Caco-2 (cell line): ENCODE measurements at places on chromosomes 7 and 10.

DNA sequence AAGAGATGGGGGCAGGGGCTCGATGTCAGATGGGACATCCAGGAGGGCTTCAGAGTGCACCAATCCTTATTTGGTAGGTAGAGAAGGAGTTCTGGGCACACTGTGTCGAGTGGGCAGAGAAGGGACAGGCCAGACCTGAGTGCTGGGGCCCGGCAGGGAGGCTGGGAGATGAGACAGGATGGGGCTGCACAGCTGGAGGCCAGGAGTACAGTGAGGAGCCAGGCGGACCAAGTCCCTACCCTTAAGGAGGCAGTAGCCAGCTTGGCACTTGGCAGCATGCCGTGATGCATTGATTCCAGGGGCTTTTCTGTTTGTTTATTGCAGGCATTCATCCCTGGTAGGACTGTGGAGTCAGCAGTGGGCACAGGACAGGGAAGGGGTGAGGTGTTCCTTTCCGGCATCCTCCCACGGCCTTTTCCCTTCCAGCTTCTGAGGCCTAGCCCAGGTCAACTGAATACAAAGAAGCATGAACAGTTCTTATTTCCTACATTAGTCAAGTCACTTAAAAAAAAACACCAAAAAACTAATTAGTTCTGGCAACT, 168.8 kb upstream of the CDCA7L start:
- DNase-seq = no peak

DNA sequence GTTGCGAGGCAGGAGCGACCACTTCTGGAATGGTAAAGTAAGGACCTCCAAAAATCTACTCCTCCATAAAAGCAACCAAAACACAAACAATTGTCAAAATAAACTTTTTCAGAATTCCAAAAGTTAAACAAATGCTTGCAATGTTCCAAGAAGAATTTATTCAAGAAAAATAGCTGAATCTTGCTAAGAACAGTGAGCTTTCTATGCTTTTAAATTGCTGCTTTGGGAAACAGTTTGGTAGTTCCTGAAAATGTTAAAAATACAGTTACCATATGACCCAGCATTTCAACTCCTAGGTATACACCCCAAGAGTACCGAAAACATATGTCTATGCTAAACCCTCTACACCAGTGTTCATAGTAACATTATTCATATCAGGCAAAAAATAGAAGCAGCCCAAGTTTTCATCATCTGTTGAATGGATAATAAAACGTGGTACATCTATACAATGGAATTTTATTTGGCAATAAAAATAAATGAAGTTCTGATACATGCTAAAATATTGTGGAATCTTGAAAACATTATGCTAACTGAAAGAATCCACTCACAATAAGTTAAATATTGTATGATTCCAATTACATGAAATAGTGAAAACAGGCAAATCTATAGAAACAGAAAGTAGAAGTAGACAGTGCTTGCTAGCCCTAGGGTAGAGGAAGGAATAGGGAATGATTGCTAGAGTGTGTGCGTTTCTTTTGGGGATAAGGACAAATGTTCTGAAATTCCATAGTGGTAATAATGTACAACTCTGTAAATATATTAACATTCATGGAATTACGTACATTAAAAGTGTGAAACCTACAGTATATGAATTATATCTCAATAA, 57.0 kb downstream of the LRRN3 start:
- no peak for DNase-seq

DNA sequence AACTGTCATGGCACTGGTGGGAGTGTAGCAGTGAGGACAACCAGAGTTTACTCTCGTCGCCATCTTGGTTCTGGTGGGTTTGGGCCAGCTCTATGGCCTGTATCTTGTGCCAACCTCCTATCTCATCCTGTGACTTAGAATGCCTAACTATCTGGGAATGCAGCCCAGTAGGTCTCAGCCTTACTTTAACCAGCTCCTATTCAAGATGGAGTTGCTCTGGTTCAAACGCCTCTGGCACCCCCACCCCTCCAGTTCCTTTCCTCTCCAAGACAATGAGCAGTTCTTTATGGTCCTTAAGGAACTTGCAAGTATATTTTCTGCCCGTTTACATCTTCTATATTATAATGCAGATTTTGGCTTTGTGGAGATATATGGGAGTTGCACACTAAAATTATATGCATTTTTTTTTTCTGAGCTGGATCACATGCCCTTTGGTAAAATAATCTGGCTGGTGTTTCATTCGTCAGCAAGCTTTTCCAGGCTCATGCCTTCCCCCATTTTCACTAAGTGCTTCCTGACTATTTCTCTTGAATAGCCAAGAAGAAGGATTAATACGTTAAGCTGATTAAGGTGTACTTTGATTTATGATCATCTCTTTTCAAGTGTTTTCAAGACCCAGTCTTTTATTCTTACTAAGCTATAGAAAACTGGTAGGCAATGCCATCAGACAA, 11.2 kb upstream of the WIPF3 start:
- no peak for DNase-seq

DNA sequence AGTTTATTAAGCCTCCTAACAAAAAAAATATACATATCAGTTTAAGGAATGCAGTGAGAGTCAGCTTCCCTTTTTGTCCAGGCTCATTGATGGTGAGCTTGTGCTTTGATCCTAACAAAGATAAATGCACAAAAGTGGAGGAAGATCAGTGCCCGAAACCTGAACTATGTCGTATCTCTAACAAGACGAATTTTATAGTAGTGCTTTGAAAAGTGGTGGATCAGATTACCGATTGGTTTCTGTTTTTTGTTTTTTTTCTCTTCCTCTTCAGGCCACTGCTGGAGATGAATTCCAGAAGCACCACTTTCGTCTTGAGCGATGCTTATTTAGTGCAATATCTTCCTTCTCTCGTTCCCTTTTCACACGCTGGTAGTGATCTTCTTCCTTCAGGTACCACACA, 72.8 kb downstream of the RHOBTB1 start:
- no peak for DNase-seq

DNA sequence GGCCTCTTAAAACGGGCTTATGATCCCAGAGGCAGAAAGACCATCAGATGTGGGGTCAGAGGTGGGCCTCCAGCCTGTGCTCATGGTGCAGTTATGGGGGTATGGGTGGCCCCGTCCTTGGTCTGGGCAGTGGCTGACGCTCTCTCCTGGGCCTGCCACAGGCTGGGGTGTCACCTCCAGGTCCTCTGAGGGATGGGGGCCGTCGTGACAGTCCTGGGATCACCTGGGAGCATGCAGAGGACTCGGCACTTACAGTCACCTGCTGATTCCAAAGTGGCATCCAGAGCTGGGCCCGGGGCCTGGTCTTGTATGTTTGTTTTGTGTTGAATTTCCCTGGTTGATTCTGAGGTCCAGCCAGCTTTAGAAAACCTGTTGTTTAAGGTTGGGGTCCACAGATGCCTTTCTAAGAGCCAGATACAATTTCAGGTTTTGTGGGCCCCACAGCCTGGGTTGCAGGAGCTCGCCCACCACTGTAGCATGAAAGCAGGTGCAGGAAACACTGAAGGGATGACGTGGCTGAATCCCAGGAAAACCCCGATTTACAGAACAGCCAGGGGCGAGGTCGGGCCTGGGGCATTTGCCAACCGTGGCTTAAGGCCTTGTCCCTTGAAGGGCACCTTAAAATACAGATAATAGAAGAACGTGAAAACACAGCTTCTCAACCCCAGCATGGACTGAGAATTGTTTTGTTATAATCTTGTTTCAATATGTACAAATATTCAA, 170.7 kb upstream of the PPP2R2D start:
- no peak for DNase-seq

DNA sequence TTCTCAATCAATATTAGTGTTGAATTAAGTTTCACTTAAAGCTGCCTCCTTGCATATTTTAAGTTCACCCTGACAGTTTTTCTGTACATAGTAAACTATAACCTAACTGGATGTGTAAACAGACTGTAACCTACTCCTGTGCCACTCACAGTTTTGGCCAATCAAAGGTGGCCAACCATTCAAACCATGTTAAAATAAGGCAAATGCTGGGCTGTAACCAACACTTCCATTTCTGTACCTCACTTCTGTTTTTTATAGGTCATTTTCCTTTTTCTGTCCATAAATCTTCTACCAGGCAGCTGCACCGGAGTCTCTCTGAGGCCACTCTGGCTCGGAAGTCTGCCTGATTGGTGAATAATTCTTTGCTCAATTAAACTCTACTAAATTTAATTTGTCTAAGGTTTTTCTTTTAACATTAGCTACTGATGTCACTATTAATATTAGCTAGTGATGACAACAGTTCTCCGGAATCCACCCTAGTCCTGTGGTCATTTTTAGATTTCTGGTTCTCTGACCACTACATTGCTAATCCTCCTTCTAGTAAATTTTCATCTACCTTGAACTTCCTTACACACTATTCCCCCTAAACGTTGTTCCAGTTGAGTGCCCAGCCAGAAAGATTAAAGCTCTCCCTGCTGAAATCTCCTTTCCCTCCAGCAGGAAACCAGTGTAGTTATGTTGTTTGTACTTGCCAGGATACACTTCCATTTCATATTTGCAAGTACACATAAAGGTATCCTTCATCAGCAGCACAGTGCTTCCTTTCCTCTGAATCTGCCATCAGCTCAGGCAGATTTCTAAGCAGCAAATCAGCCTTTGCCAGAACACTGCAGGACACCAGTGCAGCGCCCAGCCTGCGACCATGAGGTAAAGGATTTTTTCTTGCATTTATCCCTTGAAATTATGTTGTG, 18.6 kb upstream of the IFIT2 start:
- DNase-seq = no peak

GRCh38 chr7:80186721-80187120, 52.1 kb downstream of the GNAI1 start:
- DNase-seq = no peak

DNA sequence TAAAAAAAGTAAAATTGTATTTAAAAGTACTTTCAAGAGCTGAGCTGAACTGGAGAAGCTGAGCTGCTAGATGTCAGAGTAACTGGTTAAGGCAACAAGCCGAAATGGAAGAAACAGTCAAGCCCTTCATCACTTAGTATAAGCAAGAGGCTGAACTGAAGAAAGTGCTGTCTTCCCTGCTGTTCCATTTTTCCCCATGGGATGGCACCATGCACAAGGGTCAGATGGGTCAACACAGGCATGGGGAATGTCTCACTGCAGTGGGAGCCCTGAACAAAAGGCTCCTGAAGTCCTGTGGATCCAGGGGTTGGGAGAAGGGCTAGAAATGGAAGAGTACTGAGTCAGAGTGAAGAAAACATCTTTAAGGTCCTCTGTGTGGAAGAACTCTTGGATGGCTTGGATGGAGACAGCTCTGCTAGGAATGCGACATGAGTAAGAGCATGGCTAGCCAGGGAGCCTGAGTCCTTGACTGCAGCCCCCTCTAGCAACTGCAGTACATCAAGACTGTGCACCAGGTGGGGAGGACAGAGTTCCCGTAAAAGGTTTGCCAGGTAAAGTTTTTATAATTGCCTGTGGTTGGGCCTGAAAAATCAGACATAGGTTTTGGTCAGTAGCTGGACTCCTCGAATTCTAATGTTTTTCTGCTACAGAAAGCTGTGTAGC, 348.3 kb downstream of the GPR158 start:
- DNase-seq = peak; percentile 50

- DNase-seq = peak; percentile 84
Observed at GRCh38 chr10:121772884-121773283, 154.9 kb downstream of the ATE1 start.

- DNase-seq = no peak
Observed at GRCh38 chr7:118511146-118511545, 286.6 kb downstream of the ANKRD7 start.

DNA sequence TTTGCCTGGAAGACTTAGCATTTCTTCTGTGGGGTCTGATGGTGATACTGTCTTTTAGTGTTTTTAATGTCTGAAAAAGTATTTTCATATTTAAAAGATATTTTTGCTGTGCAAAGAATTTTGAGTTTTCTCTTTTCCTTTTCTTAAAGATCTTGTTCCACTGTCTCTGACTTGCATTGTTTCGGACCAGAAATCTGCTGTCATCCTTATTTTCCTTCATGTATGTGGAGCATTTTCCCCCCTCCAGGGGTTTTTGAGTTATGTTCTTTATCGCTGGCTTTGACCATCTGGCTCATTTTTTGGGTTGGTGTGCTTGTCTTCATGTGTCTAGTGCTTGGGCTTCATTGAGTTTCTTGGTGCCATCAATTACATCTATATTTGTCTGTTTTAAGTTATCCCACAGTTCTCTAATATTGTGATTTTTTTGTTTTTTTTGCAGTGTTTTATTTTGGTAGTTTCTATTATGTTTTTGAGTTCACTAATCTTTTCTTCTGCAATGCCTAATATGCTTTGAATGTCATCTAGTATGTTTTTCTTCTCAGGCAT, 119.9 kb downstream of the MGMT start:
- no peak for DNase-seq

- peak; percentile 23 for DNase-seq
Observed at GRCh38 chr10:86168256-86168655, 198.3 kb downstream of the GRID1 start.

GRCh38 chr10:43399320-43400310, 9.4 kb downstream of the HNRNPF start:
- DNase-seq = peak; percentile 67

GRCh38 chr10:35614312-35614711, 9.2 kb downstream of the GJD4 start:
- DNase-seq = no peak

DNA sequence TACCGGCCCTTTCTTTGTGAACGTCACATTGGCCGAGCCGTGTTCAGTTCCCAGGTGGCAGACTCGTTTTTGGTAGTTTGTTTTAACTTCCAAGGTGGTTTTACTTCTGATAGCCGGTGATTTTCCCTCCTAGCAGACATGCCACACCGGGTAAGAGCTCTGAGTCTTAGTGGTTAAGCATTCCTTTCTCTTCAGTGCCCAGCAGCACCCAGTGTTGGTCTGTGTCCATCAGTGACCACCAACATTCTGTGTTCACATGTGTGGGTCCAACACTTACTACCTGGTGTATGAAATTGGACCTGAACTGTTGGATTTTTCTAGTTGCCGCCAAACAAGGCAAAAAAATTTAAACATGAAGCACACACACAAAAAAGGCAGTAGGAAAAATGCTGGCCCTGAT, 9.9 kb upstream of the CSGALNACT2 start:
- DNase-seq = no peak

GRCh38 chr10:35435824-35436223, 99.5 kb downstream of the CCNY start:
- no peak for DNase-seq
